ENCODE measurements at places on chromosomes 3 and 15. TPM values are rescaled to one million over a fixed set of nuclear protein-coding genes. Genes with fewer than 3 reads are reported as not detected.

The NEDD4 gene
- 6.6 TPM for total RNA-seq

DNA sequence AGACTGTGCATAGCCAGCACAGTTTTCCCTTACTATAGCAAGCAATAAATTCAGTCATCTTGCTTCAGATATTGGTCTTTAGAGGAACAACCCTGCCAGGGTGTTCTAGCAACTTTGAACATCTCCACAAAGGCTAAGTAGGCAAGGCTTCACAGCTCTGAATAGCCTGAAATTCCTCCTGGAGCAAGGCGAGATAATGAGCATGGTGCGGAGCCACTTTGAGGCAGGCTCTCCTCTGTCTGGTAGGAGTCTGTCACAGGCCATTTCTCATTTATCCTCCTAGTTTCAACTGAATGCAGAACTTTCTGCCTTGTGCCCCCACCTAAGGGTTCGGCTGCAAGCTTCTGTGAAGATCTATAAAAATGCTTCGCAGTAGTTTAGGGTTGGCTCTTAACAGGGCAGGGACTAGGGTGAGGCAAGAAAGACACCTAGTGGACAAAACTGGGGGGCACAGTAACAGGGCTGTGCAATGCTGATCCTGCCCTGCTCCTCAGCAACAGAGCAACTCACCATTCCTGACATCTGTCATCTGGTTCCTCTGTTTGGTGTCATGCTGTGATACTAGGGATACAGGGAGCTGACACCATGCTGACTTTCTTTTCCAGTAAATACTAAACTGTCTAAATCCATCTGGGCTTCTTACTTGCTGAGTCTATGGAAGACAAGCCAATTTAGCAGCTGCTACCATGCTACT, 16.6 kb upstream of the EHHADH start:
- no peak overlapping the region for H3K27ac ChIP-seq
- H3K4me3 ChIP-seq = no peak overlapping the region
- no peaks in the 10 kb centered on the region for H3K36me3 ChIP-seq
- H3K4me1 ChIP-seq = no peaks in the 10 kb centered on the region
- DNase-seq = no peak
- H3K27me3 ChIP-seq = peaks cover 16% of the 10 kb centered on the region

The DNAH12 gene
- 0.30 TPM for total RNA-seq

GRCh38 chr3:47496892-47497291, 16.6 kb downstream of the ELP6 start:
- DNase-seq = no peak
- H3K36me3 ChIP-seq = peaks cover 27% of the 10 kb centered on the region
- H3K4me3 ChIP-seq = no peak overlapping the region
- H3K4me1 ChIP-seq = no peaks in the 10 kb centered on the region

DNA sequence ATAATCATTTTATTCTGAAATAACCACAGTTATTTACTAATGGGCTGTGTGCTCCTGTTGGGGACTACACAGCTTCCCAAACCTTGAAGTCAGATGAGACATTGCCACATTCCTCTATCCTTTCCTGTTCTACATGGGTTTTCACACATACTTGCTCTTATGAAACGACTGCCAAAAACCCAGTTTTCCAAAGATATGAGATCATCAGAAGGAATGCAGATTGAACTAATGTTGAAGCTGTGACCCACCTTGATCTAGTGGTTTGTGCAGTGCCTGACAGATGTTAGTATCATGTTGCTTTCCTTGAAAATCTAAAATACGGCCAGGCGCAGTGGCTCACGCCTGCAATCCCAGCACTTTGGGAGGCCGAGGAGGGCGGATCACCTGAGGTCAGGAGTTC, 144.6 kb downstream of the VGLL4 start:
- H3K4me3 ChIP-seq = no peak overlapping the region
- peaks cover 2% of the 10 kb centered on the region for H3K36me3 ChIP-seq
- H3K27ac ChIP-seq = no peak overlapping the region
- H3K4me1 ChIP-seq = no peaks in the 10 kb centered on the region
- no peaks in the 10 kb centered on the region for H3K27me3 ChIP-seq

The CHAC1 gene
- total RNA-seq = 14.1 TPM

The ANKUB1 gene
- not detected for total RNA-seq

DNA sequence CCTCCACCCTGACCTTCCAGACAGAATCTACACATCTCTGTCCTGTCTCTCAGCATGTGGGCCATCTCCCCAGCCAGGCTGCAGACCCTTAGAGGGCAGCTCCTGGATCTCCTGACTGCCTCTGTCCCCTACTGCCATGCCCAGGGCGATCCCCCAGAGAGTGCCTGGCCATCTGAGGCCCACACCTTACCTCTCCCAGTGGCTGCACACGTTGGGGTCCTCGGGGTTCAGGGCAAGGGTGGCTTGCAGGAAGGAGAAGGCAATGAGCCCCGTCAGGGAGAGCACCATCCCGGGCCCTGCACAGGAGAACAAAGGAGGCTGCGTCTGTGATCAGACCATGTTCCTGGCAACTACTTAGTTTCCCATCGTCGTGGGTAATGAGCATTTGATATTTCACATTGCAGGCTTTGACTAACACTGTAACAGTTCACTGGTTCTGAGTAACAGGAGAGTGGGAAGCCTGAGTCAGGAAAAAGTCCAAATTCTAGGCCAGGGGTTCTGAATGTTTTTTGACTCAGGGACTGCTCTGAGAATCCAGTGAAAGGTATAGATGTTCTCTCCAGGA, 125.4 kb downstream of the MEGF11 start:
- peaks cover 8% of the 10 kb centered on the region for H3K27me3 ChIP-seq
- no peak for DNase-seq
- H3K4me1 ChIP-seq = no peaks in the 10 kb centered on the region

GRCh38 chr15:69652751-69653305, 200.2 kb downstream of the RPLP1 start:
- H3K27me3 ChIP-seq = peaks cover 25% of the 10 kb centered on the region
- H3K36me3 ChIP-seq = peaks cover 3% of the 10 kb centered on the region
- no peak overlapping the region for H3K4me3 ChIP-seq
- H3K27ac ChIP-seq = no peak overlapping the region

GRCh38 chr15:63586790-63587189, 10.4 kb upstream of the FBXL22 start:
- peaks cover 11% of the 10 kb centered on the region for H3K4me1 ChIP-seq
- no peak overlapping the region for H3K27ac ChIP-seq
- H3K36me3 ChIP-seq = peaks cover 69% of the 10 kb centered on the region

- no peaks in the 10 kb centered on the region for H3K4me1 ChIP-seq
- H3K4me3 ChIP-seq = no peak overlapping the region
- no peaks in the 10 kb centered on the region for H3K36me3 ChIP-seq
- peak; percentile 8 for DNase-seq
- H3K27me3 ChIP-seq = no peaks in the 10 kb centered on the region
These were observed 54.1 kb downstream of the PLXNA1 start for GRCh38 chr3:127037021-127037400.
